GM18507 (cell line): ENCODE measurements at places on chromosomes 6 and 20.
A peak's percentile ranks its signal among the peaks of the same experiment; 100 is the strongest.

DNA sequence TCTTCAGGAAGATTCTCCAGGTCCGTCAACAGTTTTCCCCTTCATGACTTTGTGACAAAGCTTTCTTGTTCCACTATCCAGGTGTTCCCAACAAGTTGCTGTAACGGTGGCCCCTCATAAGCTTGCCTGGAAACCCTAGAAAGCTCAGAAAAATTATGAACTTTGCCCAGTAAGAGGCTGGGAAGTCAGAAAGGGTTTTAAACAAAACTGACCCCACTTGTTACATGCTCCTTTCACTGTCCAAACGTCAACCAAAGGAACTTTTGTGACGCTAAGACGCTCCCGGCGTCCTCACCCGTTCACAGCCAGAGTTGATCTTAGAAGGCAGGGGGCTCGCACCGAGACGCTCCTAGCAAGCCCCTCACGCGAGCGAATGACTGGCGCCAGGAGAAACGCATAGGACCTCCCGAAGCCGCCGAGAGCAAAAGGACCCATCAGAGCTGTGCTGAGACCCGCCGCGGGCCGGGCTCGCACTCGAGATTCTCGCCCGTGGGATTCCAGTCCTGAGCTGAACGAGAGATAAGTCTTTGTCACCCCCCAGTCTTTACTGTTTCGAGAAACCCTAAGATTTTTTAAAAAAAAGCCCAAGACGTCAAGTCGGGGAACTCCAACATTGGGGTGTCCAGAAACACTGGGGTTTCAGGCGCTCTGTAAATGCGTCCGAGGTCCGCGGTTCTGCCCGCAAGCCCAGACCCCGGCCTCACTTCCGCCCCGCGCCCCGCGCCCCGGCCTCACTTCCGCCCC is 544 bp upstream of the ACAT2 start:
- peak; percentile 3 for DNase-seq

DNA sequence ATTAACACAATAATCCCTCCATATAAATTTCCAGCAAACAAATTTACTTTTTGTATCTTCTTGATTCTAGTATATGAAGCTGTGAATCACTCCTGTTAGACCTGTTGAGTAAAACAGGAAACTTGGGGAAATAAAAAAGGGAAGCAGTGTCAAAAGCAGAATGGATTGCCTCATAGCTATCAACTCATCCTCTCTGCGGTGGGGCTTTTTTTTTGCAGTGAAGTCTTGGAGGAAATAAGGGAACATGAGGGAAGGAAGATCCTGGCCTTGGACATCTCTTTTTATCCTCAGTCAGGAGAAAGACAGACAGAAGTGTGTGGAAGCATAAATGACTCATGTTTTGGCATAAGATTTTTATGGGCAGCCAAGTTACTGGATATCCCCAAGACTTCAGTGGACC is 332.5 kb downstream of the TFAP2A start:
- no peak for DNase-seq

DNA sequence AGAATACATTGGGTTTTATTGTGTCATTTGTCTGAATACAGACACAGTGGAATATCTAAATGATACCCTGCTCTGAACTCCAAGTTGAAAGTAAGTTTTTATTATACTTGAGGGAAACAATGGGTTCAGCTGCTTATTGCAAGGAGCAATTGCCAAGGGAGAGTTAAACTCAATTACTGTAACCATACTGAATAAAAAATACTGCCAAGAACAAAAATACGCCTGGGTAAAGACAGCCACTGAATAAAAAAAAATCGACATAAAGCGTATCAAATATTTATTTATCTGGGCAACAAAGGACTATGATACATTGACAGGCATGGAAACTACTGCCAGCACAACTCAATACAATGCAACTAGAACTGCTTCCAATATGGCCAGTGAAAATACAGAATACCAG is 18.1 kb downstream of the TFAP2A start:
- no peak for DNase-seq

DNA sequence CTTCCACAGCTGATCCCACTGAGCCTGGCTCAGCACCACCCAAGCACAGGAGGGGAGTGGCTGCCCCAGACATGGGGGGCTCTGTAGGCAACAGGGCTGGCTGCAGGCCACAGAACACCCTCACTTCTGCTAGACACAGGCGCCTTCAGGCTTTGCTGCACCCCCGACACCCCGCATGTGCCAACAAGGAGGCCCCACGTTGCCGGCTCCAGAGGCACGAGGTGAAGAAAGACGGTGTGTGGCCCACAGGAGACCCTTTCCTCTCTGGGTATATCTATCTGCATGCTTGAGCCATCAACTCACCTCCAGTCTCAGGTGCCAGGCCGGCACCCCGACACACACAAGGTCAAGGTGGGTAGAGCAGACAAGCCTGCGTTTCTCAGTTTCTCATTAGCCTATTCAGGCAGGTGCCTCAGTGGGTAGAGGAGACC is 158.3 kb downstream of the DLL1 start:
- no peak for DNase-seq

DNA sequence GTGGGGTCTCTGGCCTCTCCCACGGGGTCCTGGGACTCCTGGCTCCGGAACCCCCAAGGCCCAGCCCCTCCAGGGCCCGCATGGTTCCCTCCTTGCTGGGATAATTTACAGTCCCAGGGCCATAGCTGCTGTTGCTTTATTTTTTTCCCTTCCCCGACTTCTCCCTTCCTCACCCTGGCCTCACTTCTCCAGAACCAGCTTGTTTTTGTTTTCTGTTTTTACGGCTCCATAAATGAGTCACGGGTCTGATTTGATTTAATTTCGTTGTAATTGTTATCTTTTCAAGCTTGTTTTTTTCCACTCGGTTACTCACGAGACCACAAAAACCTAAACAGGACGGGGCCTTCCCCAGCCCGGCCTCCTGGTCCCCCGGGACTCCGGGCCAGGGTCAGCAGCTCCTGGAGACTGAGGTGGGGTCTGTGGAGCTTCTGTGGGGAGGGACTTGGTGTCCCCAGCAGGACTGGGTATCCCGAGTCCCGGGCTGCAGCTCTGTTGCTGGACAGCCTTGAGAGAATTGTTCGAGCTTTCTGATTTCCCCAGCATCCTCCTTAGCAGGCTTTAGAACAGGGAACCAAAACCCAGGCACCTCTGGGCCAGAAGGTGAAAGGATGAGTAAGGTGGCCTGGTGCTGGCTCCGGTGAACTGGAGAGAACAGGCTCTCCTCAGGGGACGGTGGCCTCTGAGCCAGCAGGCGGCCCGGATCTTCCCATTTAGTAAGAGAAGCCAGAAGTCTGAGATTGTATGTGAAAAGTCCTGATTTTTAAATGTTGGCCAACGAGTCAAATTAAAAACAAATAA is 94.9 kb downstream of the CEBPB start:
- peak; percentile 43 for DNase-seq

DNA sequence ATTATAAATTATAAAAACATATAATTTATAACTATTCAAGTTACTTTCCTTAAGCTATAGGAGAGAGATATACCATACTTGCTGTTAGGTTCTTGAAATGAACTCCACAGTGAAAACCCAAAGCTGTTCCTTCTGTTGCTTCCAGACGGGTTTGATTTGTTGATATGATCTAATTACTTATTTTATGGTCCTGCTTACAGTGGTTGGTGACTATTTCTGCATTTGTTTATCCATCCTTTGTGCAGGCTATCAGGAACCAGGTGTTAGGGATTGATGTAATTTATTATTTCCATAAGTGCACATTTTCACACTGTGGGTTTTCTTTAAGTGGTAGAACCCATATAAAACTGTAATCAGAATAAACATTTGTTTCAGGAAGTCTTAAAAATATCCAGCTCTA is 167.1 kb downstream of the KIF6 start:
- DNase-seq: no peak

DNA sequence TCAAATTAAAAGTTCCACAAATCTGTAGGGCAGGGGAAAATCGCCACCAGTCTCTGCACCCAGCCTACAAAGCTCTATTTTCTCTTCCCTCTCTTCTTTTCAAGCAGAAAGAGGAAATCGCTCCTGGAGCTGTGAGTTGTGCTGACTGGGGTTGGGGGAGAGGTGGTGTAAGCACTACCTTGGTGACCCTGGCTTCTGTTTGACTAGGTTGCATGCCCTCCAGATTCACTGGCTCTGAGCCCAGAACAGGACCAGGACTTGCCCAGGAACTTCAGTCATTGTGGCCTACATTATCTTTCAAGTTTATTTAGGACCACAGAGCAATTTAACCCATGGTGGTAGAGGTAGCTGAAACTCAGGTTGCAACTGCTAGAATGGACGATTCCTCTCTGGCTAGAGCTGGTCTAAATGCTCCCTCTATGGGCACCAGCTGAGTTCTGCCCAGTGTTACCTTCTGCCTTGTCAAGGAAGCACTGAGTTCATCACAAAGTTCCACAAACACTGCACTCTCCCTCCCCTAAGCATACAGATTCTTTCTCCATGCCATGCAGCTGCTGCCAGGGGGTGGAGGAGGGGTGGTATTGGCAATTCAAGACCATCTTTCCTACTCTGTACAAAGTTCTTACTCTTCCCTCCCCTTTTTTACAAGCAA is 122.0 kb upstream of the BMP5 start:
- no peak for DNase-seq

DNA sequence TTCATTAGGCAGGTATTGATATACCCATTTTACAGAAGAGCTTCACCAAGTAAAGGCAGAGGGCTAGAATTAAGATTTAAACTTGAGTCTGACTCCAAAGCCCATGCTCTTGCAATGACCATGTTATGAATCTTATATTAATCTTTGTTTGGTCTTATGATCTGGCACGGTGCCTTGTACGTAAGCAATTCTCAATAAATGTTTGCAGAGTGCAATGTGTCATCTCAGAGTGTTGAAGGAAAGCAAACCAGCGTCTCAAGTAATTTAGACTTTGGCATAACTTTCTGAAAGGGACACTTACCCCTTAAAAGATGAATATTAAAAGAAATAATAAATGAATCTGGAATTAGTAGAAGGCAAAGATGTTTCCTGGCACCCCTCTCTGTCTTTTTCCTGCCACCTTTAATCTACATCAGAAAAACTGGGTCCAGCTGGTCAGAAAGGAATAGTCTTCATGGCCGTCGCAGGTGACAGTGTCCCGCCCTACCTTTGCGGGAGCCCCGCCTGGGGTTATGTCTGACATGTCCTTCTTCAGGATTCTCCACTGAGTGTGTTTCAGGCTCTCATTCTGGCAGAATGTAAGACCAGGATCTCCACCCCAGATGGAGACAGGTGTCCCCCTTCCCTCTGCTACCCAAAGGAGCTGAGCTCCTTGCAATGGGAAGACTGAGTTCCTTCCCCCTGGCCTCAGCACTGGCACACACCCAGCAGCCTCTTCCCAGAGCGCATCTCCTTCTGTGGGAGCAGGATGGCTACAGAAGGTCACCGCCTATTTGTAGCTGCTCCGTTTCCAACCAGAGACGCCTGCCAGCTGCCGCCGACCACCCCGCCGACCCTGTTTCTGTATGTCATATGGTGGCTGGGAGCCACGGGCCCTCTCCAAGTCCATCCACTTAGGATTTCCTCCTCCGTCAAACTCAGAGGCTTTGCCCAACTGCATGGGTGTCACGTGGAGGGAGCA is 266.3 kb upstream of the ECI2 start:
- no peak for DNase-seq

DNA sequence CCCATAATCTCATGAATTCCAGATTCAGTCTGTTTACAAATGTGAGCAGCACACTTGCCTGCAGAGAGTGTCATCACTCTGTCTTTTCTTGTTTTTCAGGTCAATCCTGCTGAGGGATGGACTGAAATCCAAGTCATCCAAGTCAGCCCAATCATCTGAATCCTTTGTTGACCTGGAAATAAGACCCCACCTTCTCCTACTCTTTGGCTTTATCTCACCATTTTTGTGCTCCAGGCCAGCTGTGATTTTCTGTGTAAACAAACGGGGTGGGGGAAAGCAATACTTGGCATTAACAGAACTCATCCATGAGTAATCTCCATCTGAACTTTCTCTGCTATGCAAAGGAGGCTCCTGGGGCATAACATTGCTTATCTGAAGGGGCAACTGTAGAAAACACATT is 16.9 kb upstream of the GSTA4 start:
- DNase-seq: no peak

DNA sequence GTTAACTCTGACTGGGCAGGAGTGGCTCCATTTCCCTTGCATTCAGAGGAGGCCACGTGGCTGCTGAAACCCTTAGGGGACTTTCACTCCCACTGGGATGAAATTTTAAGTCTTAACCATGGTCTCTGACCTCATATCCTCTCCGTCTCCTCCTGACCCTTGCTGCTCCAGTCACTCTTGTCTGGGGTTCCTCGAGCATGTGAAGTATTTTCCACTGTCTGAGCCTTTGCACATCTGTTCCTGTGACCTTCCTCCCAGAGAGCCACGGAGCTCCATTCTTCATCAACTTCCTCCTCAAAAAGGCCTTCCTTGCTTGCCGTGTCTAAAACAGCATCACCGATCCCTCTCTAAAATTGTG is 153.0 kb upstream of the UST start:
- DNase-seq: no peak

DNA sequence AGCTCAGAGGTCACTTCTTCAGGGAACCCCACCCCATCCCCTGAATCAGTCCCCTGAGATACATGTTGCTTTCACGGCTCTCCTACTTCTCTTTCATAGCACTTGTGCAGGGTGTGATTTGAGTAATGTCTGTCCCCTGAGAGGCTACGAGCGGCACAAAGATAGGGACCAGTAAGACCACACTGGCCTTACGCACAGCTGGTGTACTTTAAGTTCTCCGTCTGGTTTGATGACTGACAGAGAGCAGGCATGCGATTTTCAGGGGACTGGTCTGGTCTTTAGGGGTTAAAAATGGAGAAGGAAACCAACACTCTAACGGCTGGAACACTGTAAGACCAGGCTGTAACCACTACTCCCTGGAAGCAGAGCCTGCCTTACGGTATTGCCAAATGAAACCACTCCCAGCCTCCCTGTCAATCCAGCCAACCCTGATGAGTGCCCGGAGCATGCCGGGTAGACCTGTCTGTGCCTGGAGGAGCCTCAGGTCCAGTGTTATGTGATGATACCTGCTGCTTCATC is 47.1 kb downstream of the ELMO2 start:
- DNase-seq: no peak

- peak; percentile 78 for DNase-seq
Observed at GRCh38 chr20:63009988-63010769, 3.4 kb upstream of the BHLHE23 start.

- DNase-seq: no peak
Observed at GRCh38 chr6:79030023-79030422, 48.0 kb downstream of the PHIP start.

GRCh38 chr6:27864906-27865849 is 47.0 kb downstream of the OR2B2 start:
- peak; percentile 71 for DNase-seq
